Activated T-cell treated with anti-CD3 and anti-CD28 coated beads for 4 hours (primary cell): ENCODE measurements at places on chromosomes 4 and X.

- no peak for DNase-seq
These were observed 67.3 kb upstream of the PRPS1 start for GRCh38 chrX:107560980-107561379.

DNA sequence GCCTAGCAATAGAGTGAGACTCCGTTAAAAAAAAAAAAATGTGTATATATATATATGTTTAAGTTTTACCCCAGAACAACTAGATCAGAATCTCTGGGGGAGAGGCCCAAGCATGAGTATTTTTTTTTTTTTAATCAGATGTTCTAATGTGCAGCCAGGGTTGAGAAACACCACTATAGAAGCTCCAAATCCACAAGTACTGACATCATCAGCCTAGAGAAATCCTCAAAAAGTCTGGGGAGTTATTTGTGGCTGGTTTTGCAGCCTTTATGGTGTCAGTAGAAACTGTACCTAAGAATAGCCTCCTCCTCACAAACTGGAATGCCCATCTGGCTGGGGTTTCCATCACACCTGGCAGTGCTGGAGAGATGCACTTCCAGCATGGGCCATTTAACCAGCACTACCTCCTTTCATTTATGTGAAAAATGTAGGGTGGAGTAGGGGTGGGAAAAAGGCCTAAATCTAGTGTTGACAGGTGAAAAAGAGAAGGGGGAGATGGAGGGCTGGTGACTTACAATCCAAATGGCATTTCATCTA lies 93.5 kb downstream of the CBLL2 start:
- DNase-seq = no peak

DNA sequence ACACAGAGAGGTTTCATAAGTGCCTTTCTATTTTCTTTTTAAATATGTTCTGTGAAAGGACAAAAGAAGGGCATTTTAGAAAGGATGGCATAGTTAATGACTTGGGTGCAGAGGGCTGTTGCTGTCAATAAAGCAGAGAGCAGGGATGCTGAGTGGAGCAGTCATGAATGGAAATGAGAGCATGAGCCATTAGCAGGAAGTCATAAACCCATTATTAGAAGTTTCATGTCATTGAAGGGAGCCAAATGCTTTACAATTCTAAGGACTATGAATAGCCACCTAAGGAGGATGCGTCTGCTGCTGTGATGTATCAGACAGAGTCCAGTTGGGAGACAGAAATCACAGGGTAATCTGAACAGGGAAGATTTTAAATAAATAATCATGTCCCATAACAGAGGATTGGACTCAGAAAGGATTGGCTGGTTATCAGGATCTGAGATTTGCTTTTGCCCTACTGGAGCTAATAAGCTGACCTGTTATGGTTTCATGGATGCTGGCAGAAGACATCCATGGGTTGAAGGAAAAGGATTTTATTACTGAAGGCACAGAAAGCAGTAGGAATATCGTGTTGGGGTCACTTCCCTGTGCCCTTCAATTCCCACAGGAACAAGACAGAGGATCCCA lies 47.5 kb upstream of the WDR19 start:
- no peak for DNase-seq

GRCh38 chr4:5526080-5526846 lies 182.1 kb downstream of the EVC2 start:
- DNase-seq = no peak

GRCh38 chrX:139844163-139844562 lies 88.7 kb downstream of the ATP11C start:
- DNase-seq = no peak

GRCh38 chr4:89021684-89022083 lies 35.3 kb downstream of the FAM13A start:
- no peak for DNase-seq

- DNase-seq = no peak
These were observed 72.9 kb downstream of the FAM9B start for GRCh38 chrX:8960957-8961468.

GRCh38 chr4:5686338-5686737 lies 22.0 kb downstream of the EVC2 start:
- no peak for DNase-seq
